ENCODE measurements at places on chromosomes 16 and 17.

- DNase-seq: no peak
These were observed 153.2 kb upstream of the CHMP6 start for GRCh38 chr17:80838311-80839025.

DNA sequence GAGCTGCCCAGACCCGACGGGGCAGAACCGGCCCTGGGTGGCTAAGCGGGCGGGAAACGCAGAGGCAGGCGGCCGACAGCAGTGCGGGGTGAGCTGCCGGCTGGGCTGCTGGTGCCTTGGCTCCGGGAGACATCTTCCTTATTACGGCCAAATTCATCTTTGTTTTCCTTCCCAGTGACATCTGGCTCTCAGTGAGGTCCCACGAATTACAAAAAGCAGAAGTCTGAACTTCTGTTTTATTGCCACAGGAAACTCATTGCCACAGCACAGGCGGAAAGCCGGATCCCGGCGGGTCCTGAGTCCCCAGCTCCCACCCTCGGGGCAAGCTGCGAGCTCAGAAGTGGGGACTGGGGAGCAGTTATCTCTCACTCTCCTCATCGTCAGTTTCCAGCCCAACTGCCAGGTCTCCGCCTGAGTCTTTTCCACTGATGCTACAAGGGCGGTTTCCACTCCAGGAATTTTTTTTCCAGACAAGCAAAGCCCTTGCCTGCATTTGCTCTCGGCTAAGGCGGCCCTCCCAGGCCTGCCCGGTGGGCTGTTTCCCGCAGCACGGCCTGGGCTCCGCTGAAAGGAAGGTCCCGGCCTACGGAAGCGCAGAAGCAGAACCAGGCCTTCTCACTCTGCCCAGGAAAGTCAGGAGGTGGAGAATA, 40.3 kb downstream of the CBFA2T3 start:
- no peak for DNase-seq

GRCh38 chr17:80047176-80047575, 10.7 kb downstream of the CCDC40 start:
- DNase-seq: peak; percentile 47

DNA sequence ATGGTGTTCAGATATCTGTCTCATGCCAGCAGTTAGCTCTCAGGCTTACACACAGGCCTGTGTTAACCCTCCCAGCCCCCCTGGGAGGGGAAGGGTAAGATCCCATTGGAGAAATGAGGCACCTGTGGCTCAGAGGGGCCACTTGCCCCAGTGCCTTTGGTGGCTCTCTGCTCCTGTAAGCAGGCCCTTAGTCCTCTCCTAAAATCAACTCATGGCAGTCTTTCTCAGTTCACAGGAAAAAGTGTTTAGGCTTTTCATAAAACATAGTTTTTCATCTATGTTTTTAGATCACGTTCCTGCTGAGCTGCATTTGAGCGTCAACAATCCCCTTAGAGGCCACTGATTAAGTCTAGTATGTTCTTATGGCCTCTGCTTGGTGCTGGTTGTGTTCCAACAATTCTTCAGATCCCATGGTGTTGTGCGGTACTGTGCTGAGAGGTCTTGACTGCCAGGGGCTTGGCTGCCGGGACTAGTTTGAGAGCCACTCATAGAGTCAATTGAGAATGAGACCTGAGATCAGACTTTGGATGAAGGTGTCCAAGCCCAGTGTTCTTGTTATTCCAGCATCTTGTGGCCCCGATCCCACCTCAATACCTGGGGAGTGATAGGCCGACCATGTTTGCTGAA, 10.6 kb downstream of the TAOK2 start:
- no peak for DNase-seq

DNA sequence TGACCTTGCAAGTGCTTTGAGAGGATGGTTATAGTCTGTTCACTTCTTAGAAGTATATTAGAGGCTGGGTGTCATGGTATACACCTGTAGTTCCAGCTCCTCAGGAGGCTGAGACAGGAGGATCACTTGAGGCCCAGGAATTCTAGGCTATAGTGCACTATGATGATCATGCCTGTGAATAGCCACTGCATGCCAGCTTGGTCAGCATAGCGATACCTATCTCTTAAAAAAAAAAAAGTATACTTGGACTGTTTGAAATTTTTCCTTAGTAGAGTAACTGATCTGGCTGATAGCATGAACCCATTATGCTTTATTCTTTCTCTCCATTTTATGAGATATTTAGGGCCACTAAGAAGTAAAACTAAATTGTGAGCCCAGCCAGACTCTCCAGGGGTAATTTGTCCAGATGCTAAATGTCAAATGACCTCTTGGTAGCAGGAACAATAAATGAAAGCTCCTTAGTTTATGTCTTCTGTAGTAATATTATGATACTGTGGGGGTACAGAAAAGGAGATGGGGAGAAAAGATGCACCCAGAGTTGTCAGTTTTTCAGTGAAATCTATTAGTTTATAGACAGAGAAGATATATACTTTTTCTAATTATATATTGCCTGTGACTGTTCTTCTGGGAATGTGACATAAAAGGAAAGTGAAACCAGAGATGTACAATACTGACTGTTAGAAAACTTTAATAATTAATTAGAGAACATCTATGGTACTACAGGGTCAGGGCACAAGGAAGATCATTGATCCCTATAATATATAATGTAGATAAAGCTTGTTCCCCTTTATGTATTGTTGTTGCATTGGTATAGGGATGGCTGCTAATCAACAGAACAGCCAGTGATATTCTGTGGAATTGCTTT, 335.3 kb upstream of the TBX2 start:
- no peak for DNase-seq

GRCh38 chr17:73437826-73438225, 126.0 kb upstream of the CDC42EP4 start:
- no peak for DNase-seq

DNA sequence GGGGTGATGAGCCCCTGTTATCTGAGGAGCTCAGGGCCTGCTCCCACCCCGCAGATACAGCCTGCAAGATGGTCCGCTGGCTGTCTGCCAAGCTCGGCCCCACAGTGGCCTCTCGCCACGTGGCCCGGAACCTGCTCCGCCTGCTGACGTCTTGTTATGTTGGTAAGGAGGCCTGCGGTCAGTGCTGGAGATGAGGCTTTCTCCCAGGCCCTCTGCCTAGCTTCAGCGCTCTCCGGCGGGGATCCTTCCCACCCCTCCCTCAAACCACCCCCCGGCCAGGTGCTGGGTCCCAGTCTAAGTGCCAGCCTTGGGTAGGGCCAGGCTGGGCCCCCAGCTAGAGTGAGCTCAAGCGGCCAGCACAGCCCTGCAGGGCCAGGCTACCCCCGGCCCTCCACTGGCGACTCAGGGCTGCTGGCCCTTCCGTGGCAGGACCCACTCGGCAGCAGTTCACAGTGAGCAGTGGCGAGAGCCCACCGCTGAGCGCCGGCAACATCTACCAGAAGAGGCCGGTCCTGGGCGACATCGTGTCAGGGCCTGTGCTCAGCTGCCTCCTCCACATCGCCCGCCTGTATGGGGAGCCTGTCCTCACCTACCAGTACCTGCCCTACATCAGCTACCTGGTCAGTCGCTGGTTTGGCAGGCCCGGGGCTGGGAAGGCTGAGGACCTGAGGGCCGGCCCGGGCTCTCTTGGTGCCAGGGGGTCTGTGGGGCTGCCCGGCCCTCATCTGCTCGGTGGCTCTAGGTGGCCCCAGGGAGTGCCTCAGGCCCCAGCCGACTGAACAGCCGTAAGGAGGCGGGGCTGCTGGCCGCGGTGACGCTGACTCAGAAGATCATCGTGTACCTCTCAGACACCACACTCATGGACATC, 6.1 kb downstream of the WDR81 start:
- no peak for DNase-seq

- DNase-seq: no peak
These were observed 7.0 kb downstream of the PSME3IP1 start for GRCh38 chr16:57178793-57179212.

DNA sequence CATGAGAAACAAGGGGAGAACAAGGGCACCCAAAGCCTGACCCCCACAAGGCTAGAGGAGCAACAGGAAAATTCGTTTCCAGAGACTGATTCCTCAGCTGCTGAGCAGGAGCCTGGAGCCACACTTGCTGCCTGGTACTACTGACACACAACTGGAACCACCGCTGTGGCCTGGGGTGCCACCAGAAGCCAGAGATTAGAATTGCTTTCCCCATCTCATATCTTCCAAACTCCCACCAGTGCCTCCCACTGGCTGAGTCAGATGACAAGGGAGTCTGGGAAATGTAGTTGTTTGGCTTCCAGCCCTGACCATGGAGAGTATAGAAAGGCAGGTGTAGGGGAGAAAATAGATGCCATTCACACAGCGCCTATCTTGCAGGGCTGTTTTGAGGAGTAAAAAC, 4.1 kb upstream of the TMEM11 start:
- no peak for DNase-seq

GRCh38 chr16:76518781-76519180, 241.6 kb downstream of the CNTNAP4 start:
- DNase-seq: no peak

DNA sequence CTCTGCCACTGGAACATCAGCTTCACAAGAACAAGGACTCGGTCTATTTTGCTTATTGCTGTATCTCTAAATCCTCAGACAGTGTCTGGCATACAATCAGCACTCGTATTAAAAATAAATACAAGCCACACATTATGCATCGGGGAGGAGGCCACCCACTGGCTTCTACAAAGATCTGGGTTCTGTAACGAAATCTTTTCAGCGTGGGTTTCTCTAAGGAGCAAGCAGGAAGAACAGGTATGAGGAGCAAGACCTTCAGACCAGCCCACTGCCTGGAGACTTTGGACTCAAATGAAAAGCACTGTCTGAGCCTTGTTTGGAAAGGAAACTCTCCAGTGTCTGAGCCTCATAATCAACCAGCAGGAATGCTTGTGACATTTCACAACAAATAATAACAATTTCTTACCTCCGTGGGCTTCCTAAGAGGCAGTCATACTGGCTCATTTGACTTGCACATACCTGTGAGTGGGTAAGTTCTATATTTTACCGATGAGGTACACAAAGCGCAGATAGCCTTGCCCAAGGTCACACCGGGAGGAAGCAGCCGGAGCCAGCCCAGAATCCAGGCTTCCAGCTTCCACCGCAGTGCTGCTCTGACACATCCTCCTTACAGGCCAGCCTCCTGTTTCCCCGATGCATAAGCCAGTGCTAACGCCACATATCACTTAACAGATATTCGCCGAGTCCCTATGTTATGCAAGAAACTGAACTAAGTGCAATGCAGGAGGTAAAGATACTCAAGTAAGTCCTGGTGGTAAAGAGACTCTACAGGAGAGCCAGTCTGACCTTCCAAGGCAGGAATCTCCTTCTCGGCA, 118.6 kb upstream of the TNRC6C start:
- no peak for DNase-seq

GRCh38 chr17:9971991-9972390, 66.9 kb upstream of the RCVRN start:
- no peak for DNase-seq

GRCh38 chr17:35849469-35850348, 19.0 kb downstream of the HEATR9 start:
- DNase-seq: no peak
